HFFc6 (cell line): ENCODE measurements at places on chromosomes 4 and X.

DNA sequence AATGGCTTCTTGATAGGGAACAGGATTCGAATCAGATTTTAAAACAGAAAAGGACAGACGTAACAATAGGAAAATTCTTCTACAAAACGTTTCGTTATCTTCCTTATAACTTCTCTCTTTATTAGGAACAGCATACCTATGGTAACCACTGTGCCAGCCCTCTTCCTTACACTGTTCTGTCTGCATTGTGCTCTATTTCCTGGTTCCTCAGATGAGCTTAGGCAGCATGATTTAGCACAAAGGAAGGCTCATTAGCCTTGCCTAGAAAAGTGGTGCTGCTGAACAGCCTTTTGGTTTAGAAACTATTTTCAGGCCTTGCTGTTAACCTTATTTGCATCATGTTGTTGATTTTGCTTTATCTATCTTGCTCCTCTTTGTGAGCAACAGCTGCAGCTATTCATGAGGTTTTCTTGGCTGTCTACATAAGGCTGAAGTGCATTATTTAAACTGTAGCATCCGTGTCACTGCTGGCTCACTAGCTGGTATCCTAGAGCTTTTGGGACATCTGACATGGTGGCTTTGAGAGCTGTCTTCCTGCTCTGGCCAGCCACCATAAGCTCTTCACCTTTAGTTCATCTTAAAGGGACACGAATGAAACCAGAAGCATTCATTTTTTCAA lies 69.9 kb upstream of the NRK start:
- no peak for DNase-seq

GRCh38 chr4:187663076-187663475 lies 332.5 kb upstream of the ZFP42 start:
- no peak for DNase-seq

- no peak for DNase-seq
These were observed 16.5 kb downstream of the CYBB start for GRCh38 chrX:37796310-37796709.

DNA sequence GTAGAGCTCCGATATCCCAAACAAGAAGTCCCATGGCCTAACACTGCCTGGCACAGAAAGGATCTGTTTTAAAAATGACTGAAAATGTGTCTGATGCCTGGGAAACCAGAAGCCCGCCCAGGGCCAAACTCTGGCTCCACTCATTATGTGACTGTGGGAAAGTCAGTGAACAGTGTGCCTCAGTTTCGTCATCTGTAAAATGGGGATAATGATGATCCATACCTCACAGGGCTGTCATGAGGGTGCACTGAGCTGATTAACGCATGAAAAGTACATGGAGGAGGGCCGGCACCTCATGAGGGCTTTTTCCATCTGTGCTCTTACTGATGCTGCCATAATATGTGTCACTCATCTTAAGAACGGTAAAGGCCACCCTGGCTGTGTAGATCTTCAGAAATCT lies 5.1 kb downstream of the SLC2A9 start:
- DNase-seq = no peak

GRCh38 chrX:7889135-7889534 lies 38.1 kb downstream of the PNPLA4 start:
- DNase-seq = no peak

GRCh38 chrX:65127842-65128241 lies 151.6 kb upstream of the ZC4H2 start:
- DNase-seq = no peak

DNA sequence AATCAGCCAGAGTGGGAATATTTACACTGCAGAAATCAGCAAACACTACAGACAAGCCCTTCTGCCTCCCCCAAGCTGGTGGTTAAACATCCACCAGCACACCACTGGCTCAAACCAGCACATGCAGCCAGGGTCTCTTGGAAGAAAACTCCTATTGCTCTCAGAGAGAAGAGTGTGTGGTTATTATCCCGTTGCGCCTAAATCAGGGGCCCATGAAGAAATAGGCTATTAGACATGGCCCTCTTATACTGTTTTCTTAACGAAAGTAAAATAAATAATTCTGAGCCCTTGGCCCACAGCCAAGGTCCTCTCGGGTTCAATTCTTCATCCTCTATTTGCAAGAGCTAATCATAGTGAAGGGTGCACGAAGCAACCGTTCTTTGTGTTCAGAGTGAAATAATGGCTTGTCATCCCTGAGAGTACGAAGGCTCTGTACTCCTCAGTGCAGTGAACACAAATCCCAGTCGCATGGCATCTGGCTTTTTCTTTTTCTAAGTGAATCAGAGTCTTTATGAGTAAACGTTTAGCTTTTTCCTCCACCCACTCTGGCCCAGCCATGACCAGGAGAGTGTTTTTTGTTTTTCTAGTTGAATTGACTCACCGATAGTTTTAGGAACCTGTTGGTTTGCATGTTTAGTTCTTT lies 33.4 kb upstream of the RBM47 start:
- peak; percentile 83 for DNase-seq

DNA sequence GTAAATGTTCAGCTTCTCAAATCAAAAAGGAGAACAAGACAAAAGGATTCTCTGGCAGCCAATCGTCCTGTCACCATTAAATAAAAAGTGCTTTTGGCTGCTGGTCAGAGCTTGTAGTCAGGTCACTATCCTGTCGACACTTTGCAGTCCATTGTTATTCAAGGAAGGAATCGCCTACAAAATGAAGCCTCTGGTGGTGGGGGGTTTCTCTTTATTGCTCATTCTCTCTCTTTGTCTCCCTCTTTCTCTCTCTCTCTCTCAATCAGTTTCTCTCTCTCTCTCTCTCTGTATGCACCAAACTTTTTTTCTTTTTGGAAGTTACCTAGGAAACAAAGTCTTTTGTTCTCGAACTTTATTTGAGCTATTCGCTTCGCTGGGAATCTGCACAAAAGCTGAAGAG lies 17.6 kb upstream of the SCML1 start:
- DNase-seq = no peak

GRCh38 chr4:182143822-182144625 lies 99.2 kb upstream of the TENM3 start:
- peak; percentile 76 for DNase-seq

DNA sequence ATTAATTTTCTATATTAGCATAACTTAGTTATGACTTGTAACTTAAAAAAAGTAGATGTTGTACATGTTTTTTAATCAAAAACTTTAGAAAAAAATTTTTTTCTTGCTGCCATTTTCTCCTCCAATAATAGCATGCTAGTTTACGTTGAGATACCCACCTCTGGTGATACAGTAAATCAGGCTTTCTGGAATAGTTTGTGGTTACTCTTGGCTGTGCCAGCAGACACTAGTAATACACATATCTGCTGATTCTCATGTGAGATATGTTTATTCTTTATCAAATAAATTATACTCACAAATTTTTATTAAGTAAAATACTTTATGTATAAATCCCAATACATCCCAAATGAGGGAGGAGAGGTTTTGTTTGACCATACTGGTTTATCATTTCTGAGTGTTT lies 117.3 kb downstream of the KLHL8 start:
- no peak for DNase-seq

- no peak for DNase-seq
These were observed 60.4 kb downstream of the SLC10A6 start for GRCh38 chr4:86788826-86789225.

DNA sequence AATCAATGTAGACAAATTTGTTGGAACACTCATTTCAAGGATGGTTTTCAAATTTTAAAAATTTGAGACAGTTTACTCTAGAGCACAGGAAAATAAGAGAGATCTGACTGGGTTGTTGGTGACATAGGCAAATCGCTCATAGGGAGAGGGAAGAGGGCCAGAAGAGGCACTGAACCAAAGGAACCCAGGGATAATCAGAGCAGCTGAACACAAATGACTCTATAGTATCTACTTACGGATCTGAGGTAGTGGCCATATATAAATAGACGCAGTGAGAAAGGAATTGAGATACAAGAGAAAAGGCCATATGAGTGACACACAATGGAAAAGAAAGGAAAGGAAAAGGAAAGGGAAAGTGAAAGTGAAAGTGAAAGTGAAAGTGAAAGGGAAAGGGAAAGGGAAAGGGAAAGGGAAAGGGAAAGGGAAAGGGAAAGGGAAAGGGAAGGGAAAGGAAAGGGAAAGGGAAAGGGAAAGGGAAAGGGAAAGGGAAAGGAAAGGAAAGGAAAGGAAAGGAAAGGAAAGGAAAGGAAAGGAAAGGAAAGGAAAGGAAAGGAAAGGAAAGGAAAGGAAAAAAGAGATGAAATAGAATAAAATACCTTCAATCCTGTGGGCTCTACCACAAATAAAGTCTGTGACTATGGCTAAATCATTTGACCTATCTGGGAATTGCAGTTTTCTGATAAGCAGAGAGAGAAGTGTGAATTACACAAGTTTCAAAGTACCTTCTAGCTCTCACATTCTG lies 759.2 kb downstream of the DMD start:
- DNase-seq = no peak

GRCh38 chrX:9935436-9935835 lies 31.7 kb upstream of the CLDN34 start:
- no peak for DNase-seq

- peak; percentile 14 for DNase-seq
These were observed 8.3 kb upstream of the DAPP1 start for GRCh38 chr4:99808260-99808857.

- no peak for DNase-seq
These were observed 17.8 kb upstream of the SPRY1 start for GRCh38 chr4:123378794-123379193.

GRCh38 chr4:105951198-105951597 lies 55.9 kb downstream of the NPNT start:
- DNase-seq = peak; percentile 46
